ENCODE measurements at places on chromosomes 3 and 15. TPM values are rescaled to one million over a fixed set of nuclear protein-coding genes. Genes with fewer than 3 reads are reported as not detected.

The BTLA gene
- total RNA-seq = 21.3 TPM

The SATB1 gene
- total RNA-seq = 716 TPM

The MYO5A gene
- total RNA-seq = 37.2 TPM

The TMEM212 gene
- total RNA-seq = not detected

The SPRED1 gene
- 0.77 TPM for total RNA-seq

The CFAP20DC gene
- 2.8 TPM for total RNA-seq

The SLC22A13 gene
- total RNA-seq = 1.0 TPM

The LRRC2 gene
- not detected for total RNA-seq

The SCN5A gene
- 0.05 TPM for total RNA-seq

- DNase-seq = no peak
These were observed 201.2 kb downstream of the ADAMTSL3 start for GRCh38 chr15:83854950-83855707.

DNA sequence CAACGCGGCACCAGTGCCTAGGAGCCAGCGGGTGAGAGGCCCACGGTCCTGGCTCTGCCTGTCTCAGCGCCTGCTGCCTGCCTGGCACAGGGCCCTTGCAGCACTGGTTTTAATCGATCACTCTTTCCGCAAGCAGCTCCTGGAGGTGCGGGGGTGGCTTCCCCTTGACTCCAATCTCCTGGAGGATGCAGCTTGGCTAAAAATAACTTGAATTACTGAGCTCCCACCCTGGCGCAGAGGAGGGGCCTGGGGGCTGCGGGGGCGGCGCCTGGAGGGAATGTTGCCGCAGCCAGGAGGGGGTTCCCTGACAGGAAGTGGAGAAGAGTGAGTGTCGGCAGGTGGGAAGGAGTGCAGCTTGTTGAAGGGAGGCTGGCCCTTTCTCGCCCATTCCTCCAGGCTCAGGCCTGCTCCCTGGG, 9.9 kb upstream of the RPL29 start:
- DNase-seq = no peak

- no peak for DNase-seq
These were observed 69.2 kb upstream of the COL6A5 start for GRCh38 chr3:130276203-130276803.

GRCh38 chr15:94041746-94042145, 189.6 kb upstream of the MCTP2 start:
- no peak for DNase-seq

GRCh38 chr15:60691508-60692047, 212.6 kb upstream of the ICE2 start:
- DNase-seq = no peak

DNA sequence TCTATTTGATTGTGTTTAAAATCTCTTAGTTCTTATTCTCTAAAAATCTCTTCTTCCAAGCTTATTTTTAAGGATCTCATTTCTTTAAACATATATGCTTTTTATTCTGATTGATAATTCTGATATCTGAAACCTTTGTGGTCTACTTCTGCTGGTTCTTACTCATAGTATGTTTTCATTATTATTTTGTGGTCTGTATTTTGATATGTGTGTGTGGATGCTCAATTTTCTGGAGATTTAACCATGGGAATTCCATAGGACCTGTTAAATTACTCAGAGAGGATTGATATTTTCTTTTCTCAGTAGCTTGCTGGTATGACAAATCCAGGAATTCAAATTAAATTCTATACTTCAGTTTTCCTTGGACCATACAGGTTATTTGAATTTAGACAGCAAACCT, 14.7 kb upstream of the HHLA2 start:
- no peak for DNase-seq

- DNase-seq = no peak
These were observed 144.1 kb downstream of the KLF13 start for GRCh38 chr15:31470756-31471155.

DNA sequence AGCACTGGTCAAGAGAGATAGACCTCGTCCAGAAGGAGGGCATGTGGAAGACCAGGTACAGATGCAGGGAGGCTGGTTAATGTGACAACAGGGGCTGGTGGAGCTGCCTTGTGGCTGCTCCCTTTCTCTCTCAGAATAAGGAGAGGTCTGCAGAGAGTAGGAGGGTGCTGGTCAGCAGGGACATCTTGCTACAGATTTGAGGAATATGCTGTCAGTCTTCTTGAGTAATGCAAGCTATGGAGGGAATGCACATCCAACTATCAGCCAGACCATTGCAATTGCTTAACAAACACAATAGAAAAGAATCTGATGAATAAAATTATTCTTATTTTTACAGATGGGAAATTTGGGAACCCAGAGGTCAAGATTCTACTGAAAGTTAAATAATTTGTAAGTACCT, 20.3 kb upstream of the SIAH2 start:
- no peak for DNase-seq

DNA sequence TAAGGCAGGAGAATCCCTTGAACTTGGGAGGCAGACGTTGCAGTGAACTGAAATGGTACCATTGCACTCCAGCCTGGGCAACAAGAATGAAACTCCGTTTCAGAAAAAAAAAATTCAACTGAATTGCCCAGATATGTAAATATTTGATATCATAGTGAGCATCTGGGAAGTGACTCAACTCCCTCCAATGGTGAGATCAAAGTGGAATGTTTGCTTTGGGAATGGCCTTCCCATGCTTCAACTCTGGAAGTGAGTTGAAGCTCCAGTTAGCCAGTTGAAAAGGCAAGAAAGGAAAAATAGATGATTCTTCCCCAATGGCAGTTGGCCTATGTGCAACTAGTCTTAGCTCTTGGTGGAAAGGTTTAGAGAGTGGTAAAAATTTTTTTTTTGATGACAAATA, 131.6 kb upstream of the CMC1 start:
- no peak for DNase-seq

DNA sequence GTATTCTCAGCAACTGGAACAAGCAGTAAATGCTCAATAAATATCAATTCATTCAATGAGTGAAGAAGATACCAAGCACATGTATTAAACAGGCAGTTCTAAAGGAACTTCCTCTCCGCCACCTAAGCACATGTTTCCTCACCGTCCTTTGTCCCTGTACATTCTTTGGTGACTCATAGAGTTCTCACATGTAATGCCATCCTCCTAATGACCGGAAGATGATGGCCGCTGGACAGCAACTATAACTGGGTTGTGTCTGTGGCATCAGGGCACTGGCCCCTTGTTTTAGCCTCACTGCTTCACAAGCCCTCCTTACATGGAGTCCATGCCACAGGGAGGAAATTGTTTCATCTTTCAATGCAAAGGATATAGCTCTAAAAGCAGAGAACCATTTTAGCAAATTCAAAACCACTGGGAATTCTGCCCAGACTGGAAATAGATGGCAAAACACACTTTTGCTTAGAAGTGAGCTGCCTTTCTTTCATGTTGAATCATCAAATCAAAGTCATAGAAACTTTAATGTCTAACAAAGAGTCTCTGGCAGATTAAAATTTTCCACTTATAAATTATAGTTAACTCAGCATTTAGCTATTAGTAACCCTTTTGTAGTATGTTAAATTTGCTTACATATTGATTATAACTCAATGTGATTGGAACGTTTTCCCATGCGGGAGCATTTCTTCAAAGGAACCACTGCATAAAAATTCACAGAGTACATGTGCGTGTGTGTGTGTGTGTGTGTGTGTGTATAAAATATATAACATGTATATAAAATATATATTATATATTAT, 74.1 kb downstream of the GAP43 start:
- no peak for DNase-seq

- DNase-seq = no peak
These were observed 38.8 kb upstream of the PCSK6 start for GRCh38 chr15:101528108-101528916.

All from activated T-cell treated with anti-CD3 and anti-CD28 coated beads, Interleukin-2, amount 50 U/mL, for 72 hours (primary cell).